CD4-positive, alpha-beta T cell (primary cell): ENCODE measurements at places on chromosomes 11 and 22. TPM values are rescaled to one million over a fixed set of nuclear protein-coding genes. Genes with fewer than 3 reads are reported as not detected.
A peak's percentile ranks its signal among the peaks of the same experiment; 100 is the strongest.

DNA sequence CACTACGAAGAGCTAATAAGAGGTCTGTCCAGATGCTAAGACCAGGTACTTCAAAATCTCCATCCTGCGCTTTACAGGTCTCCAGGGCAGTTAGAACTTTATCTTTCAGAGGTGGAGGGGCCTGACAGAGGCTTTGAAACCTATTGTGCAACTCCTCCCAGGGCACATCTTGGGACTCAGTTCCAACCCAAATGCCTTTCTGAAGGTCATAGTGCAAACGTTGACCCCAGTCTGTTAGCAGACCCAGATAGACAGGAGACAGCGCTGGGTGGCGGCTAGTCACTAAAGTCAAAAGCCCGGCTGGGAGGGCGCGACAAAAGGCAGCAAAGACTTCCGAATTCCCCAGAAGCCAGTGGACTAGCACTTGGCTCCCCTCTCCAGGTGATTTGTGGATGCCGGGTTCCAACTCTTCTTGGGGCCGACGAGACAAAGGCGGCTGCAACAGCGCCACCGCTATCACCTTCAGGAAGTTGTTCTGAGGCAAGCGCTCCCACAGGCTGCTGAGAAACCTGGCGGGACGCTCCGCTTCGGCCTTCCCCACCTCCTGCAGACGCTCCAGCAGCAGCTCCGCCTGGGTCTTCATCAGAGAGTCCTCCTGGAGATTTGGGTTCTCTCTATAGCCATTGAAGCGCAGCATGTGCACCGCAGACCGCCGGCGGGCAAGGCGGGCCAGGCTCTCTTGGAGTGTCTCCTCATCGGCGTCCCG is 728 bp downstream of the FANCF start:
- peak; percentile 52 for DNase-seq

DNA sequence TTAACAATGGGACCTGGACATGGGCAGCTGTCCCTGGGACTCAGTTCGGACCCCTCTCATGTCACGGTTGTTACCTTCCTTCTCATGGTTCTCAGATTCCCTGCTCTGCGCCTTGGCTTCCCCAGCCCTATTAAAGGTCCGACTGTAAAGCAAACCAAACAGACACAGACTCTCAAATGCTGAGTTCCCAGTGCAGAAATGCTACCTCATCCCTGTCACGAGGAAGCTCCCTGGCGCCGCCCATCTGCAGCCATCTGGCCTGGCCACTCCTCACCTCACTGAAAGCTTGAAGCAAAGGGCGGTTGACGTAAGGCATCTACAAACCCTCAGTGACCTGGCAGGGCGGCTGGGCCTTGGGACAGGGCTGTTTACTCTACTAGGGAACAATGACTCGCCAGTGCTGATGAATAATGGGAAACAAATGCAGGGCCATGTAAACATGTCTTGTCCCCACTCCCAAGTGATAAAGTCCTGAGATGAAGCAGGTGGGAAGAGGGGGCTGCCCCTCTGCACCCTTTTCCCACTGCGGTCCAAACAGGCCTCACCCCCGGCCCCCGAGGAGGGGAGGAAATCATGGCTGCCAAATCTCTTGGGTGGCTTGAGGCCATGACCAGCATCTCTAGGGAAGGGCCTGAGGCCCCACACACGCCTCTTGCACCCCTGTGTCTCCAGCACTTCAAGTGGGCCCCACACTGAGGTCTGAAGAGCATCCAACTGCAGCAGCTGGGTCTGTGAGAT is 49.3 kb downstream of the SCUBE1 start:
- no peak for DNase-seq

The CDCA5 gene
- 0.84 TPM for total RNA-seq

- DNase-seq = no peak
These were observed 9.2 kb upstream of the SCN4B start for GRCh38 chr11:118161786-118162185.

The PIH1D2 gene
- total RNA-seq = not detected

The SLC29A2 gene
- total RNA-seq = 9.7 TPM

- DNase-seq = no peak
These were observed 60.8 kb upstream of the SC5D start for GRCh38 chr11:121231576-121232278.

GRCh38 chr22:37366601-37367000 is 60.7 kb downstream of the ELFN2 start:
- no peak for DNase-seq

GRCh38 chr11:65785319-65786007 is 1.4 kb upstream of the OVOL1 start:
- no peak for DNase-seq

The OR5M10 gene
- not detected for total RNA-seq

- no peak for DNase-seq
These were observed 78.4 kb downstream of the ETS1 start for GRCh38 chr11:128508770-128509510.

DNA sequence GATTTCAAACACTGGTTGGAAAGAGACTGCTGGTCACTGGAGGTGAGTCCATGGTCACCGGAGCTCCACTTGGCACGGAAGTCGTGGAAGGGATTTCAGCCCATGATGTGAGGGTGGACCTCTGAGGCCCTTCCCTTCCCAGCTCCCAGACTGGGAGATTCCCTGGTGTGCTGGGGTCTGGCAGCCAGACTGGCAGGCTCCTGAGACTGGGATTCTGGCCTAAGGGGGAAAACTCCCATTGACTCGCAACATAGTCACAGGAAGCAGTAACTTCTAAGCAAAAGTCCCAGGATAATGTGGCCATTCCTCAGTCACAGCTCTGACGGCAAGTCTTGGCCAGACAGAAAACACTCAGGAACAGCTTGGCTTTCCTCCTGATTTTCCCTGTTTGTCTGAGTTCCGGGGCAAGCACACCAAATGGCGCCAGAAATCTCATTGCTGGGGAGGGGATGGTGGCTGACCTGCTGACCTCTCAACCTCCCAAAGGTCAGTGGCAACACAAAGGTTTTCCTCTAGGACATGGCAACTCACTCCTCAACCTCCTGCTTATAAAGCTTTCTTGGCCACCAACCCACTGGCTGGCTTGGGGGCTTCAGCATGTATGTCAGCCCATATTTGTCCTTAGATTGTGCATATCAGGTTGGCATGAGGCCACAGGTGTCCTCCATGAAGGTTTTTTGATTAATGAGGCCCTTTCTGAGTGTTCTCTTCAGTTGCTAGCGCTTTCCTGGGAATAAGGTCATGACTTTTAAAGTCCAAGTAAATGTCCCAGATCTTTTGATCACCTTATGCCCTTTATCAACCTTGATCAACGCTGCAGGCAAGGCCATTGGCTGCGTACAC is 99.5 kb downstream of the CCDC81 start:
- no peak for DNase-seq

The CADM1 gene
- total RNA-seq = 1.4 TPM

The LGR4 gene
- 0.69 TPM for total RNA-seq

GRCh38 chr11:58726737-58727414 is 4.9 kb downstream of the GLYAT start:
- DNase-seq = peak; percentile 13
